Activated T-helper 2 cell treated with anti-CD3 and anti-CD28 coated beads, Interferon-gamma antibody, Interleukin-2, Interleukin-4, amounts not matched to agents 10 μg/mL and 5 μg/mL and 100 μg/mL, durations not matched to agents 14 hours and 24 hours and 36 hours (primary cell): ENCODE measurements at places on chromosomes 1 and 21.
A peak's percentile ranks its signal among the peaks of the same experiment; 100 is the strongest.

DNA sequence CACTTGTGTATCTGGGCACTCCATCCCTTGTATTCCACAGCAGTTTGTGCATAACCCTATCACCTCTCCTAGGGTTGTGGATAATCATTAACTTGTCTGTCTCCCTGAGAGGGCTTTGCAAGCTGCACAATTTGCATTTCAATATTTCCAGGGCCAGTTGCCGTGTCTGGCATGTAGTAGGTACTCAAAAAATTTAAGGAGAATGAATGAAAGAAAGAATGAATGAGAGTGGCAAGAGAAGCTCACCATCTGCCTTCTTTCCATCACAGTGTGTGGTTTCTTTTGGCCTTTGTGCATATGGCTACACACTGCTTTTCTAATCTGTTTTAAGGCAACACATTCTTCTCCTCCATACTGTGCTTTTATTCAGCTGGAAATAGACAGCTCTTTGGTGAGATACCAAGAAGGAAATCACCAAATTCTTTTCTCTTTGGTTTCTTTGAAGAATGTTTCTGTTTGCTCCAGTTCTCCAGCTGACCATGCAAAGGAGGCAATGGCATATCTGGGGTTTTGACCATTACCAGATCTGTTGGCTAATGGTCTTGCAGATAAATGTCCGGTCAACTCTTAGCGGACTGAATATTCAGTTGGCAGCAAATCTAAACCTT, 49.4 kb downstream of the NGF start:
- no peak for DNase-seq

- DNase-seq = no peak
These were observed 102.2 kb upstream of the HAO2 start for GRCh38 chr1:119266386-119266785.

GRCh38 chr21:20789729-20790500, 208.3 kb upstream of the NCAM2 start:
- DNase-seq = no peak

DNA sequence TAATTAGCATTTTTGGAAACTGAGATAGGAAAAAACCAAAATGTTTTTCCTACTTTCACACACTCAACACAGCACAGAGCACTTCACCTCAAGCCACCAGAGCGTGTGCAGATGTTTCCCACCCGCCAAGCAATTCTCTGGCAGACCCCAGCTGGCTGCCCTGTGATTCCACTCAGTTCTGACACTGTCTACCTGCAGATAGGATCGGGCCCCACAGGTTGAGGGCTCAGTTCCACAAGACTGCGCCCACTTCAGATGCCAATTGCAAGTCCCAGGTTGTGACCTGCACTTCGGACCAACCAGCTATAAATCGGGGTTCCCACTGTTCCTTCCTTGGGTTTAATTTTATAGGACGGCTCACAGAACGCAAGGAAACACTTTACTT, 9.9 kb downstream of the KIAA1614 start:
- no peak for DNase-seq

GRCh38 chr1:27868932-27869718, 3.2 kb upstream of the THEMIS2 start:
- DNase-seq = peak; percentile 60

GRCh38 chr1:153626904-153627714, at the start of gene S100A13:
Gene S100A13 (minus strand): TSS chr1:153627505. CDS start chr1:153626472, 1,033 bp downstream.
- DNase-seq = no peak

DNA sequence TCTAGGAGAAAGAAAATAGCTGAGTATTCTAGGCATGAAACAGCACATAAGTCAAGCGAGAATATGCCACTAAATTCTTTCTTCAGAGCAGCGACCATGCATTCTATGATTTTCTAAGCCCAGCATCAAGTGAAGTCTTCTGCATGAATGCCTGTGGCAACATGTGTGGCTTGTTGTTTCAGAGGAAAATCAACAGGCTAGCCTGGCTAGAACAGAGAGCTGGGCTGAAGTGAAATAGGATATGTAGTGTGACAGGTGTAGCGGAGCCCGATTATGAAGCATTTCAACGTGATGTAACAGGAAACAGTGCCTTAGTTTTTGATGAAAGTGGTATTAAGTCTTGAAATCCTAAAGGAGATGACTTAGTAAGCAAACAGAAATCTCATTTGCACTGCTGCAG, 7.0 kb downstream of the CSDE1 start:
- DNase-seq = no peak

GRCh38 chr1:199639453-199639852, 388.1 kb upstream of the NR5A2 start:
- DNase-seq = no peak

DNA sequence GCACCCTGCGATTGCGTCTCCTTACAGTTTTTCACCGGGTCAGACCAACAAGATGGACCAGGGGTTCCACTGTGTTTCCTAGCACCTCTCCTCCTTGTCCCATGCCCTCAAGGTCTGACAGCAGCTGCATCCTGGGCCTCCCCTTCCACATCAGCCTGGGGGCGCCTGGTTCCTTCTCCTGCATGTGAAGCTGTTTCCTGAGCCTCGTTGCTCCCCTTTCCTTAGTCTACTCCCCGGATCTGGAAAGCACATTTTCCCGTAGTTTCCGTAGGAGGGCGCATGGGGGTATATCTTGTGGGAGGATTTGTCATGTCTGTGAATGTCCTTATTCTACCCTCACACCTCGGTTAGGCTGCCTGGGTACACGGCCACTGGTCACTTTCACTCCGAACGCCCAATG, 6.1 kb downstream of the PRDM15 start:
- no peak for DNase-seq

GRCh38 chr1:180953291-180954004, 40.8 kb downstream of the KIAA1614 start:
- no peak for DNase-seq
